ENCODE measurements at places on chromosomes 7 and 10. TPM values are rescaled to one million over a fixed set of nuclear protein-coding genes. Genes with fewer than 3 reads are reported as not detected.
A peak's percentile ranks its signal among the peaks of the same experiment; 100 is the strongest.

Gene TMEM229A
- total RNA-seq = not detected

DNA sequence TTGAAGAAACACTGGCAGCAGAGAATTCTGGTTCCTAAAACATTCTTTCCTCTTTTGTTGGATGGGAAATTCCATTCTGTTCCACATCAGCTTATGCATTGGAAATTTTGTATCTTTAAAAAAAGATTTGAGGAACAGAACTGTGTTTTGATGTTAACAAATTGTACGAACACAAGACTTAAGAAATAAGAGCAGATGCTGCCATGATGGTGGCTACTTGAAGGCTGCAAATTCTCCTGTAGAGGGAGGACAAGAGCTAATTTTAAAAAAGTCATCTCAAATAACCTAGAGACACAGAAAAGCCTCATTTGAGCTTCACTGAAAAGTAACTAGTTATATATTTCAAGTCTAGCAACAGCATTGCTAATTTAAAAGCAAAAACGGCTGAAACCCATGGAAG is 29.8 kb downstream of the NDUFB2 start:
- DNase-seq = no peak

DNA sequence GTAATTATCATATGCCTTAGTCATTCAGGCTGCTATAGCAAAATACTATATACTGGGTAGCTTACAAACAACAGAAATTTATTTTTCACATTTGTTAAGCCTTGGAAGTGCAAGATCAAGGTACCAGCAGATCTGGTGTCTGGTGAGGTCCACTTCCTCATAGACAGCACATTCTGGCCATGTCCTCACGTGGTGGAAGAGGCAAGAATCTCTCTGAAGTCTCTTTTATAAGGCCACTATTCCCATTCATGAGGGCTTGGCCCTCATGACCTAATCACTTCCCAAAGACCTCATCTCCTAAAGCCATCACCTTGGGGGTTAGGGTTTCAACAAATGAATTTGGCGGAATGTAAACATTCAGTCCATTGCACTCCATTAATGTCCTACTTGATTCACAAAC is 137.5 kb upstream of the C1GALT1 start:
- DNase-seq = no peak

Gene ZNF239
- total RNA-seq = 4.1 TPM

DNA sequence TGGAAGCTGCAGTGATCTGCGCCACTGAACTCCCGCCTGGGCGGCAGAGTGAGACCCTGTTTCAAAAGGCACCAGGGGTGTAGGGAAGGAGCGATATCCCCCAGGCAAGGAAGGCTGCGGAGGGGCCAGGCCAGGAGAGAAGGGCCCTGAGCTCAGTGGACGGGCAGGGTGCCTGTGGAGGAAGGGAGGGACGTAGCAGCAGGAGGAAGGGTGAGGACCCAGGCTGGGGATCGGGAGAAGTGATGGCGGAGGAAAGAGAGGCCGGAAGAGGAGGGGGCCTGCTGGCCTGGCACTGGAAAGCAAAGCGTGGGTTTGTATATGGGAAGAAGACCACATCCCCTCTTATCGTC is 45.6 kb downstream of the ALOX5 start:
- no peak for DNase-seq

GRCh38 chr7:74332373-74333176 is 43.4 kb downstream of the CLIP2 start:
- DNase-seq = no peak

GRCh38 chr7:48875045-48875916 is 49.1 kb upstream of the CDC14C start:
- DNase-seq = no peak

Gene HYAL4
- total RNA-seq = not detected

- DNase-seq = no peak
Measured at GRCh38 chr10:70958396-70958795, 70.0 kb upstream of the PCBD1 start.

DNA sequence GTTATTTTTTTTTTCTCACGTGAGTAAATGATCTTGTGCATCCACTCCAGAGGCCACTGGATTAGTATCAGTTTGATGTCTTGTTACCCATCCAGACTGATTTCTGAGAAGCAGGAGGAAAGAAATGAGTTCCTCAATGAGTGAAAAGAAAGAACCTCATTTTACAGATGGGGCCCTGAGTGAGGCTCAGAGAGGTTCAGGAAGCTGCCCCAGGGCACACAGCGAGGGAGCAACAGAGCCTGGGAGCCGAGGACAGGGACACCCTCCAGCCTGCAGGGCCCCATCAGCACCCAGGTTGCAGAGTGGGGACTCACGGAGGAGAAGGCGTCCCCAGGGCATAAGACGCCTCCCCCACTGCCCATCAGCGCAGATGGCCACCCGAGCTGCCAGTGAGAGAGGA is 30.9 kb upstream of the TNRC18 start:
- DNase-seq = no peak

GRCh38 chr7:3980300-3980643 is 679.2 kb downstream of the SDK1 start:
- DNase-seq = no peak

- DNase-seq = no peak
Measured at GRCh38 chr7:103871473-103871872, 118.0 kb downstream of the RELN start.

Gene FAM241B
- 0.84 TPM for total RNA-seq

DNA sequence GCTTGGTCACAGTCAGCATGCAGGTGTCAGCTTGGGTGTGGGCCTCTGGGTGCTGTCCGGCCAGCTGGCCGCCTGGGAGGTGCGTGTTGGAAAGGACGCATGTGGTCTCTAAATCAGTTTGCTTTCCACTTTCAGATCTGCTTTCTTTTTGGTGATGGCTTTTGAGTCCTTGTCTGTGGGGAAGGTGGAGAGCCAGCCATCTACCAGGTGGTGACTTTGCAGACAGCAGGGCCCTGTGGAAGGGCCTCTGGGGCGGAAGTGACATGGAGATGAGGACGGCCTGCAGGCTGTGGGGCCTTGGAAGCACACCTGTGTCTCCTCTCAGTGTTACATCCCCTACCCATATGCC is 59.4 kb downstream of the WDR37 start:
- no peak for DNase-seq

Gene NRAP
- not detected for total RNA-seq

DNA sequence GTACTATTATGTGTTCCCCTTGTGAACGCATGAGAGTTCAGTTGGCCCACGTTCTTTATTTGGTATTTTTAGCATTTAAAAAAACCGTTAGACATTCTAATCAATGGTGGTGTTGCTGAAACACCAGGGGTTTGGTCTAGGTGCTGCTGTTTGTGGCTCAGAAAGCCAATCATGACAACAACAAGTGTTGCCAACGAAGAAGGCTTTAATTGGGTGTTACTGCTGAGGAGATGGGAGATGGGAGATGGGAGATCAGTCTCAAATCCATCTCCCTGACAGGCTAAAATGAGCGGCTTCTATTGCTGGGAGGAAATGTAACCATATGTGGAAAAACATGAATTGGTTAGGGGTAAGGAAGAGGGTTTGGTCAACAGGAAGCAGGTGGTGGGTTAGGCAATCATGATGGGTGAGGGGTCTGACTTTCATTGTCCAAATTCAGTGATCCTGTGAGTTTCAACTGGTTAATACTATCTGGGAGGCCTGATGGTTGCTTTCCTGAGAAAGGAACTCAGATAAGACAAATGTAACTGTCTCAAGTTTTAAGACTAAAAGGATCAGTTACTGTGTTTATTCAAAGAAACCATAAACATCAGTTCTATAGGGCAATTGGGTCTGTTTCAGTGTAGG is 4.6 kb upstream of the ZNF425 start:
- no peak for DNase-seq

DNA sequence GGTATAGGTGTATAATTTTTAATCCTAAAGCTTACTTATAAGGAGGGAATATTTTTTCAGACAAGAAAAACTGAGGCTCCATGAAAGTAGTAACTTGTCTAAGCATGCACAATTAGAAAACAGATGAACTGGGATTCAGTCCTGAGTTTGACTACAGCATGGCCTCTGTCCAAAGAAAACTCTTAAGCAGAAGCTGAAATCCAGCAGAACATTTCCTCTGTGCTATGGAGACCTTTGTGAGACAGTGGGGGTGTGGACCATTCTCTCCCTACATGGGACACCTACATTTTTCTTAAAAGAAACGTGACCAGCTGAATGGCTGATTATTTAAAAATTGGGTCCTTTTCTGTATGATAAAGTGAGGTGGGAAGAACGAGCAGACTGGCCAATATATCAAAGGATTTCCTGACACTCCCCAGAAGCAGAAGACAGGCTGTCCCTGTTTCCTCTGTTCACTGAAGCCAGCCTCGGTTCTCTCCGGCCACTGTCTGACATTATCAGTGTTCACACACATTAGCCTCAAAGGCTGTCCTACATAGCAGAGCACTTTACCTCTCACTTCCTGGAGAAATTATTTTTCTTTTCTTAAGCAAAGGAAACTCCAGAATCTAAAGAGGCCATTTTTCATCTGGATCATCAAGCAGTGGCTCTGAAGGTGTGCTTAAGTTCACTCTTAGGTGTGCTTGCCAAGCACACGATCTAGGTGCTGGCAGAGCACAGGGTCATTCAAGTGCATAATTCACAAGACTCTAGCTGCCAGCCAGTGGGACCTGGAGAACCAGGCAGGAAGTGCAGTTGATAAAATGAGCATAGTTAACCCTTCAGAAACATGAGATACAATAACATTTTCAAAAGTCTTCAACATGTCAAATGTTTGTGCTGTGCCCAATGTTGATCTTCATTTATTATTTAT is 40.4 kb upstream of the KIAA1217 start:
- DNase-seq = no peak

GRCh38 chr7:69739931-69740431 is 141.7 kb downstream of the AUTS2 start:
- DNase-seq = no peak

Gene GRM8
- total RNA-seq = not detected

Gene ANKRD7
- not detected for total RNA-seq

Gene GDF10
- total RNA-seq = 0.56 TPM

- DNase-seq = no peak
Measured at GRCh38 chr10:106384496-106384895, 780.0 kb downstream of the SORCS1 start.

- no peak for DNase-seq
Measured at GRCh38 chr7:95469187-95469586, 16.6 kb upstream of the ASB4 start.

DNA sequence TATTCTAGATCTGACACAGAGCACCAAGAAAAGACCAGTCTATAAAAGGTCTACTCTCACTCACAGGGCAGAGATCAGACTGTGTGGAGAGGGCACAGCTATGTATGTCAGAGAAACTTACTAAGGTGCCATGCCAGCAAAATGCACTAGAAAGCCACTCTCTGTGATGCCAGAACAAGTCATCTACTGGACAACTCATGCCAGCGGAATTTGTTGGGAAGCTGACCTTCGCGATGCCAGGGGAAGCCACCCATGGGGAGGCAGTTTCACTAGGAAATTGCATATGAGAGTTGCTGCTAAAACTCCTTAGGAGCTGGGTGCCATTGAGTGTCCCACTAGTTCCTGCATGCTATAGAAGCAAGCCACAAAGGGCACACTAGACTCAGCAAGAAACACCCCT is 58.5 kb downstream of the MICU1 start:
- DNase-seq = no peak

Gene PNLIPRP1
- total RNA-seq = not detected

Gene PLAC9
- 116 TPM for total RNA-seq

DNA sequence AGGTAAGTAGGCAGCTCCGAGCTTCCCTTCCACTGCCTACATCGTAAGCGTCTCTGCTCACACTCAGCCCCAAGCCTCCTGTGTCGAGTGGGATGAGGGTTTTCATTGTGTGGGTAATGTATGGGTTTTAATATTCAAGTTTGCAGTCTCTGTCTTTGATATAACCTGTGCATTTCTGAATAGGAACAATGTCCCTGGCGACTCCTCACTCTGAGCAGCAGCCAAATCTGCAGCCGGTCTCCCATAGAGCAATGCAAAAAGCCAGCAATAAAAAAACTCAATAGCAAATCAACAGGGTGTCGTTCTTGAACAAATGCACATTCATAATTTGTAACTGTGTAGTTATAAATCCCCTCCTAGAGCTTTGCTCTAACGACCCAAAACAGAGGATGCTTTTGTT is 33.4 kb downstream of the PPP1R17 start:
- no peak for DNase-seq

DNA sequence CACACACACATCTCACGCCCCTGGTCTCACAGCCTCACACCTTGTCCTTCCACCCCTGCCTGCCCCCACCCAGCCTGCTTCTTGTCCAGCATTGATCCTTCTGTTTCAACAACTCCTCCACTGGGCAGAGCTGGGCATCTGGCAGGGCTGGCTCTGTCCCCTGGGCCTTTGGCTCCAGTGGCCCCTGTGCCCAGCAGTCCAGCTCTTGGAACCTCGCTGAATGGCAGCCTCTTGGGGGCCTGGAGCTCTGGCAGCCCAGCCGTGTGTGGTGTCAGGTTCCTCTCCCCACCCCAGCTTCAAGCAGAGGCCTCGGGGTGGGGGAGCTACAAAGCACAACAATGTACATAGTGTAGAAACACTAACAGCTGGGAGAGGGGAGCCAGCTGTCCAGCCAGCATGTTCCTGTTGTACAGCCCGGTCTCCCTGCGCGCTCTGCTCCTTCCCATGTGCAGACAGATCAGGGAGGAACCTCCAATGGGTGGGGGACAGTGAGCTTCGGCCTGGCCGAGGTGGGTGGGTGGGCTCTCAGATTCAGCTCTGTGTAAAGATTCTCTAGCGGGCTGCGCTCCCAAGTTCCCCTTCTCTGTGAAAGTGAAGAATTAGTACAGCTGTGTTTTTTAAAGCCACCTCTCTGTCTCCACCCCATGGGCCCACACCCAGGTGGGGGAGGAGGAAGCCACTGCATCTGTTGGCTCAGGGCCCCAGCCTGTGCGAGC is 19.4 kb downstream of the ZMIZ2 start:
- no peak for DNase-seq

- no peak for DNase-seq
Measured at GRCh38 chr10:14466257-14466656, 135.5 kb upstream of the FRMD4A start.

- peak; percentile 12 for DNase-seq
Measured at GRCh38 chr10:79387466-79387973, 40.3 kb downstream of the PPIF start.

Gene BLNK
- 0.48 TPM for total RNA-seq

DNA sequence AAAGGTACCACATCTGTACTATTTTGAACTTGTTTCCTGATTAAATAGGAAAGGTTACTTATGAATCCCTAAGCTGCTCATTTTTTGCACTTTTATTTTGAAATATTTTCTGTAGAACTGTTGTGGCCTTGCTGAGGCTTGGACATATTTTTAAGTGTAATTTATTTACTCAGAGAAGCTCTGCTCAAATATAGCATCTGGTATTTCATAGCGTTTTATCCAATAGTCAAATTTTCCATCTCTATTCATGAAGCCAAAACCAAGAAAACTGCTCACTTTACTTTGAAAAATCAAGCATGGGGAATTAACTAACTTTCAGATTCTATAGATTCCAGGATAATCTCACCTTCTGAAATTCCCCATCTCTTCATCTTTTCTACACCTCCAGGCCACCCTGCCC is 6.6 kb upstream of the FAM3C start:
- no peak for DNase-seq

DNA sequence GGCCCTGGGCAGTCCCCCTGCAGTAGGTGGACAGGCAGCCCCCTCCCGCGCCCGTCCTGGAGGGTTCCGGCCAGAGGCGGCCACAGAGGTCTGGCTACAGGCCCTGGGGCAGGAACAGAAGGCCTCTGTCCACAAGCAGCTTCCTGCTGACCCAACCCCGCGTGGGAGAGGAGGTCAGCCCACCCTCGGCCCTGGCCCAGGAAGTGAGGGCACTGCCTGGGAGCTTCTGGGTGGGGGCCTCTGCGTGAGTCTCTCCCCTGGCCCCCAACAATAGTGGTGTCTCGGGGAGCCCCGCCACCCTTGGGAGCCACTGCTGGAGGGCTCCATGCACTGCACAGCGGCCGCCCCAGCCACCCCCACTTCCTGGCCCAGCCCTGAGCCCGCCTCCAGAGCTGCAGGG is 4.7 kb downstream of the MICALL2 start:
- no peak for DNase-seq

GRCh38 chr7:46786221-46786954 is 795.5 kb downstream of the TNS3 start:
- no peak for DNase-seq
